ENCODE measurements at places on chromosomes 12 and 14.

- DNase-seq: no peak
These were observed 67.0 kb upstream of the ATF1 start for GRCh38 chr12:50696931-50697330.

DNA sequence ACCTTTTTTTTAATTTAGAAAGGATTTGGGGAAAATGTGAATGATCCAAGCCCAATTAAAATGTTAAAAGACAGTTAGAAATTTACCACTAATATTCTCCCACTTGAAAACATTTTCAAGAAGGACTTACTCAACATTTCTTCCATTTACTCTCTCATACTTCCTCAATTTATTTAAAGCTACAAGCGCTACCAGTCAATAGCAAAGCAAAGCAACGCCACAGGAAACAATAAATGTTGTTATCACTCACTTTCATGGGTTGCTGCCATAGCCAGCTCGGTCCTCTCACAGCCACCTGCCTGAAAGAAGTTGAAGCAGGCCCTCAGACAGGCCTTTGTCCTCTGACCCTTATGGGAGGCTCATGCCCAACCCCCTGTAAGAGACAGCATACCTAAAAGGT is 6.0 kb upstream of the SOS2 start:
- DNase-seq: no peak

GRCh38 chr14:99441918-99442317 is 38.7 kb downstream of the SETD3 start:
- DNase-seq: no peak

DNA sequence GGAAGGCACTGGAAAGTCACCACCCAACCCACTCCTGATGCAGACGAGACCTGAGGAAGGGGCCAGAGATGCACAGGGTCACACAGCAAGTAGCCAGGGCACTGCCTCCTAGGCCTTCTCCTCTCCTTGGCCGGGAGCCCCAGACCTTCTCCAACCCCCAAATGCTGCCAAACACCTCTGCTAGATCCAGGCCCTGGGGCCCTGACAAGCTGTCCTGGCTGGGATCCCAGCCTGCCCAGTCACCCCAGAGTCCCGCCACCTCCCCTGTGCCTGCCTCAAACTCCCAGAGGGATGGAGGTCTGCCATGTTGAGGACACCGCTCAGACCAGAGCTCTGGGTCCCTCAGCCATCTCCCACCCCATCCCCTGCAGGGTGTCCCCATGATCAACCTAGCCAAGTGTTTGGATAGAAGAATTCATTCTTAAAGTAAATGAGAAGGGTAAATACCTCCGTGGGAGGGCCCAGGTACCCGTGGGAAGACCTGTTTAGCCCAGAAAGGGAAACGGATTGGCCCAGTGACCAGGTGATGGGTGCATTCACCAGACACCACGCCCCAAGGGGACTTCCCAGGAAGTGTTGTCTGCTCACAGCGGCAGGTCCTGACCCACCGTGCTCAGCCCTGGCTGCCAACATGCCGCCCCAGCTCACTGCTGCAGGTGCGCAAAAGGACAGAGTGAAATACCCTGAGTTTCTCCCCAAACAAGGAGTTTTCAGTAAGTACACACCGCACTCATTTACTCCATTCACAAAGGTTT is 4.6 kb upstream of the DIO3 start:
- no peak for DNase-seq

DNA sequence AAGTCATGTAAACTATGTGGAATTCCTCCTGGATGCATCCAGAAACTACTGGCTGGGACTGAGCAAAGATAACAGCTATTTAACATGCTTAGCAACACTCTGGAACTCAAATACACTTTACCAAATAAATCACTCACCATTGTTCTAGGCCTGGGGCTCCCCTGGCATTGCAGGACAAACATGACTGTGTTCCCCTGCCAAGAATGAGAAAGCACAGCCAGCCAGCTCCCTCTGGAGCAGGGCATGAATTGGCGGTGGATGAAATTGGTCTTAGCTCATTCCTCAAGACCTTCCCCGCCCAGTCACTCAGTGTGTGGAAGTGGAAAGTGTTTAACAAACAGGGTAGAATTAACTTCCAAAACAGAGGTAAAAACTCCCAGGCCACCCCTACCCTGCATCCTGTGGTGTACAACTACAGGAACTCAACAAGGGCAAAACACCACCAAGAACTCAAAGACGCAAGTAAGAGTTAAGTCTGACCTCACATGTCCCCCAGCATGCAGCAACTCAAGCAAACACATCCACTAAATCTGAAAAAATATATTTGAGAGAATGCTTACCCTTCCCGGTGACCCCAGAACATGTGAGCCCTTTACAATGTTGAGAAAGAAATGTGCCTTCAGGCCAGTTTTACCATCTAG is 58.4 kb upstream of the BDKRB2 start:
- no peak for DNase-seq

- no peak for DNase-seq
These were observed 345.8 kb upstream of the CCDC196 start for GRCh38 chr14:66140213-66140918.

DNA sequence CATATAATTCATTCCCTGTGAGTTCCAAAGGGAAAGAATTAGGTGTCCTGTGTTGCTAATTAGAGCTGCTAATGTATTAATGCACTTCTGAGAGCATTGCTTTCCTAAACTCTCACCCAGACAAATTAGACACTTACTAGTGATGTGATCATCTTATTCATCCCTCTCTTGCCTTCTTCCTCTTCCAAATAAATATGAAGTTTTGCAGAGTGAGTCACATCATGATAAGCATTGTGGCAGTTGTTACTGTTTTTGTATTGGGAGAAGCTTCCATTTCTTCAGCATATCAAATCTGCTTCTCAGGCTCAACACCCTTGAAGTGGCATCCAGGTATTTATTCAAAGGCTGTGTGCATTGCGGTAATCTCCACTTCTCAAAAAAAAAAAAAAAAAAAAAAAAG is 37.3 kb upstream of the E2F7 start:
- no peak for DNase-seq

- DNase-seq: no peak
These were observed 1.5 kb downstream of the CRIP1 start for GRCh38 chr14:105487986-105488777.

DNA sequence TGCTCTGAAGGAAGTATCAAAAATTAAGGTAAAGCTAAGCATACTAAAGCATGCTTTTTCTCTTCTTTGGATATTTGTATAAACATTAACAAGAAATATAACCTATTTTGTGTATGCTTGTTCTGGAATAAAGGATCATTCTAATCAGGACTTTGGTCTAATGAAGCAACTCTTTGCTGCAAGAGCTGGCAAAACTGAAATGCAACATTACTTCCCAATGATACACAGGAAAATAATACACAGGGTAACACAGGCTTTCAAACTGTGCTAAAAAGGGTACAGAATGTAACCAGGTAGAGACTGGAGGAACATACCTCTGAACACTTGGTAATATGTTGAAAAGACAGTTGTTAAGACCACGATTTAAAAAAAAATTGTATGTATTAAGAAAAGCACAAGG is 222.5 kb upstream of the DIO2 start:
- no peak for DNase-seq

DNA sequence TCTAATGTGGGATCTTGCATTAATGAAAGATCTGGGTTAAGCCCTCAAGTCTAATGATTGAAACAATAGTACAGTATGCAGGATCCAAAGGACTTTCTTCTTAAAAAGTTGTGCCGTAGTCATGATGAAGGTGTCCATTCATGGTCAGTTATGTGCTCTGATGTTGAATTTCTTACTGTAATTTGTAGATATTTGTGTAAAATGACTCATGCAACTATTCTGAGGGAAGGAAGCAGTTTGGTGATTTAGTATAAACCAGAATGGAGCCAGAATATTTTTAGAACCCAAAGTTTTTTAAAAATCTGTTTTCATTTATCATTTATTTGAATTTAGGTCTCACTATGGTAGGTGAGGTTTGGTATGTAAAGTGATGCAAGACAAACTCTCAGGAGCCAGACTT is 151.2 kb downstream of the AKAP6 start:
- no peak for DNase-seq

- DNase-seq: no peak
These were observed 1.6 kb upstream of the NFATC4 start for GRCh38 chr14:24366413-24366720.

Data from NCI-H146 (cell line).